ENCODE measurements at places on chromosomes 4 and X.

DNA sequence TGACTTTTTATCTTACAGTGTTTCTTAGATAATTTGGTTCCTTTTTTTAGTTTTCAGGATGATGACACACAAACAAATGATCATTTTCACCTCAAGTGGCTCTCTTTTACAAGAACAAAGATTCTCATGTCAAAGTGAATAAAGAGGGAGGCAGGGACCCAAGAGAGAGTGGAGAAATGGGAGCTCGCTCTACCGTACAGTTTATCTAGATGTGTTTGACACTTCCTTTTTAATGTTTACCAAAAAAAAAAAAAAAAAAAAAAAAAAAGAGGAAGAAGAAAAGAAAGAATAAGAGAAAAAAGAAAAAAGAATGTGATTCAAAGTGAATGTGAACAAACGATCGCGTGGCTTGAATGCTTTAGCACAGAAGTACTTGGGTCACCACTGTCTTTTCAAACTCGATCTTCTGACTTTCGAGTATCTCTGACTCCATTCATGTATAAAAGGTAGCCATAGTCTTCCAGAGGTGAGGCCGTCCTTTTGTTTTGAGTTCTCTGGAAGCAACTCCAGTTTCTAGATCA is 75.6 kb upstream of the GRXCR1 start:
- no peak for DNase-seq

- no peak for DNase-seq
These were observed 56.2 kb downstream of the UGT2B10 start for GRCh38 chr4:68871809-68872642.

DNA sequence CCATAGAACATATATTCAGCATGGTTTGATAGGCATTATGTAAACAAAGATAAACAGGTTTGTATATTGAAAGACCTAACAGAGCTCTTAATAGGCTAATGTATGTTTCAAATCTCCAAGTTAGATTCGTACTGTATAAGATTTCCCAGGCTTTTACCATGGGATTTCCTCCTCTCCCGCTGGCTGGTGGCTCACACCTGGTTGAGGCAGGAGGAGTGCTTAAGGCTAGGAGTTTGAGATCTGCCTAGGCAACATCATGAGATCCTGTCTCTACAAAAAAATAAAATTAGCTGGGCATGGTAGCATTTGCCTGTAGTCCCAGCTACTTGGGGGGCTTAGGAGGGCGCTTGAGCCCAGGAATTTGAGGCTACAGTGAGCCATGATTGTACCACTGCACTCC is 5.4 kb downstream of the CPE start:
- peak; percentile 67 for DNase-seq

GRCh38 chrX:137313627-137314026 is 252.3 kb upstream of the ZIC3 start:
- no peak for DNase-seq

DNA sequence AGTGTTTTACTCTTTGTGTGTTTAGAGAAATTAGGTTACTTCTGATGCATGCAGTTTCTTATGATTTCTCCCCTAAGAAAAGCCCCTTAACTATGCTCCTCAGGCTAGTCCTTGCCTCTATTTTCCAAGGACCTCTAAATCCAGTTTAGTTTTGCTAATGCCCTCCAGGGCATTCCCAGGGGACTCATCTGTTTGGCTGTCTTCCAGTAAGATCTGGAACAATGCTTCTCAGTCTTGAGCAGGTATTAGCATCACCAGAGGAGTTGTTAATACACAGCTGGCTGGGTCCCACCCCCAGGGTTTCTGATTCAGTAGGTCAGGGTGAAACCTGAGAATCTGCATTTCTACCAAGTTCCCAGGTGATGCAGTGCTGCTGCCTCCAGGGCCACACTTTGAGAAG is 56.9 kb downstream of the OTC start:
- DNase-seq = peak; percentile 36
